ENCODE measurements at places on chromosomes 1 and 21. TPM values are rescaled to one million over a fixed set of nuclear protein-coding genes. Genes with fewer than 3 reads are reported as not detected.
A peak's percentile ranks its signal among the peaks of the same experiment; 100 is the strongest.

- no peaks in the 10 kb centered on the region for H3K4me1 ChIP-seq
- no peak overlapping the region for H3K4me3 ChIP-seq
- DNase-seq = peak; percentile 66
- H3K36me3 ChIP-seq = no peaks in the 10 kb centered on the region
- H3K27me3 ChIP-seq = no peaks in the 10 kb centered on the region
- H3K27ac ChIP-seq = no peak overlapping the region
Measured at GRCh38 chr1:152458384-152459185, 44.5 kb upstream of the CRNN start.

TSPEAR gene
- total RNA-seq = not detected

GRCh38 chr1:33468531-33468930 is 3.9 kb upstream of the ZSCAN20 start:
- H3K4me1 ChIP-seq = peaks cover 3% of the 10 kb centered on the region
- DNase-seq = no peak
- no peaks in the 10 kb centered on the region for H3K36me3 ChIP-seq

- no peaks in the 10 kb centered on the region for H3K36me3 ChIP-seq
- H3K4me1 ChIP-seq = no peaks in the 10 kb centered on the region
- H3K4me3 ChIP-seq = no peak overlapping the region
- H3K27me3 ChIP-seq = no peaks in the 10 kb centered on the region
- DNase-seq = no peak
Measured at GRCh38 chr1:164858096-164858632, 299.2 kb downstream of the PBX1 start.

- no peaks in the 10 kb centered on the region for H3K4me1 ChIP-seq
- no peak overlapping the region for H3K4me3 ChIP-seq
- no peak overlapping the region for H3K27ac ChIP-seq
- H3K27me3 ChIP-seq = no peaks in the 10 kb centered on the region
- H3K36me3 ChIP-seq = no peaks in the 10 kb centered on the region
- DNase-seq = no peak
Measured at GRCh38 chr1:184945029-184945428, 29.3 kb downstream of the NIBAN1 start.

GRCh38 chr1:64505944-64506655 is 36.2 kb downstream of the CACHD1 start:
- H3K27me3 ChIP-seq = no peaks in the 10 kb centered on the region
- H3K36me3 ChIP-seq = no peaks in the 10 kb centered on the region
- DNase-seq = no peak
- H3K27ac ChIP-seq = no peak overlapping the region

TMPRSS15 gene
- not detected for total RNA-seq

DNA sequence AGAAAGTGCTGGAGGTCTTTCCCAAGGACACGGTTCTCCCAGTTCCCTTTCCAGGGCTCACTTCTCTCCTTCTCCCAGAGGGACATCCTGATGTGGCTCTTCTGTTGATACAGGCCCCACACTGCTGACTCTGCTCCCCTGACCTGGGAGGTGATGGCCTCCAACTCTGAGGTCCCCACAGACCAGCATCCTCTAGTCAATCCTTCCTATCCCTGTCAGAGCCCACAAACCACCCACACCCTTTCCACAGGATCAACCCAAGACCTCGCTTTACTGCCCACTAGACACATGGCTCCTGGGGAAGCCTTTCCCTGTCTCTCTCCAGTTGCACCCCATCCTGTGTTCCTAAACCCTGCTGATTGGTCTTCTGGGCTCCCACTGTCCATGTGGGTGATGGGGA is 11.6 kb downstream of the SLAMF7 start:
- H3K4me1 ChIP-seq = peaks cover 6% of the 10 kb centered on the region
- no peaks in the 10 kb centered on the region for H3K36me3 ChIP-seq
- no peak overlapping the region for H3K4me3 ChIP-seq

PTPRF gene
- total RNA-seq = 95.5 TPM

Measured in ovary (tissue), 10 donors.